ENCODE measurements at places on chromosomes 6 and 20. TPM values are rescaled to one million over a fixed set of nuclear protein-coding genes. Genes with fewer than 3 reads are reported as not detected.

- H3K27ac ChIP-seq, result no peak overlapping the region
- no peak overlapping the region for H3K4me3 ChIP-seq
- H3K36me3 ChIP-seq, result no peaks in the 10 kb centered on the region
Observed at GRCh38 chr6:75579951-75580350, 21.7 kb upstream of the SENP6 start.

GRCh38 chr6:23349521-23350147, 776.4 kb upstream of the NRSN1 start:
- no peaks in the 10 kb centered on the region for H3K36me3 ChIP-seq
- no peak overlapping the region for H3K27ac ChIP-seq
- H3K4me3 ChIP-seq, result no peak overlapping the region
- H3K27me3 ChIP-seq, result no peaks in the 10 kb centered on the region
- DNase-seq, result no peak

DNA sequence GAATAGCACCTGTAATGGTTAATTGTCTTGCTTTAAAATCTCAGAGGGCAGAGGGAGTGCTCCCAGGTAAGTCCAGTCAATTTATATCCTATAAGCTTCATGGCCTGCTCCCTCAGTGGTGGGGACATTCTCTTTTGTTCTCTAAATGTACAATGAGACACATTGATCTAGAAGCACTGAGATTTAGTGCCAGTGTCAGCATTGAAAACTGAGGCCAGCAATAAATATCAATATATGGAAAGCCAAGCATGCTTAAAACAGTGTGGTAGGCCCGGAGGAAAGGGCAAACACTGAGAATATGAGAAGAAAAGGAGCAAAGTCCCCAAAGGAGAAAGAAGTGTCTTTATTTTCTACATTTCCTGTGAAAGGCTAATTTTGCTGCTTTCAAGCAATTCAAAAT, 68.4 kb upstream of the CCN2 start:
- no peaks in the 10 kb centered on the region for H3K27me3 ChIP-seq
- no peaks in the 10 kb centered on the region for H3K4me1 ChIP-seq
- no peak for DNase-seq

DNA sequence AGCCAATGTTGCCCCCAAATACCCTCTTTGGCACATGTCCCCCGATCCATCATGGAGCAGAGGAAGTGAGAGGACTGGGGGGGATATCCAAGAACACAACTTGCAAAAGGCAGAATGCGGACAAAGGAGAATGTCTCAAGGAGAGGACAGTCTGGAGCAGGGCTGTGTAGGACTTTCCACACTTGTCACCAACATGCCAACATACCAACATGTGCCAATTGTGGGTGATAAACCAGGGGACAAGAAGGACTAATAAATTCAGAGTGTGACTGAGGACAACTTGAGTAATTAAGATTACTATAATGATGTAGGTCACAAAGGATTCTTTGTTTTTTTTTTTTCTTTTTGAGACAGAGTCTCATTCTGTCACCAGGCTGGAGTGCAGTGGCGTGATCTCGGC, 8.8 kb downstream of the SLC26A8 start:
- H3K27me3 ChIP-seq, result no peaks in the 10 kb centered on the region
- H3K4me3 ChIP-seq, result no peak overlapping the region
- H3K36me3 ChIP-seq, result no peaks in the 10 kb centered on the region
- no peak for DNase-seq
- no peaks in the 10 kb centered on the region for H3K4me1 ChIP-seq
- H3K27ac ChIP-seq, result no peak overlapping the region

DNA sequence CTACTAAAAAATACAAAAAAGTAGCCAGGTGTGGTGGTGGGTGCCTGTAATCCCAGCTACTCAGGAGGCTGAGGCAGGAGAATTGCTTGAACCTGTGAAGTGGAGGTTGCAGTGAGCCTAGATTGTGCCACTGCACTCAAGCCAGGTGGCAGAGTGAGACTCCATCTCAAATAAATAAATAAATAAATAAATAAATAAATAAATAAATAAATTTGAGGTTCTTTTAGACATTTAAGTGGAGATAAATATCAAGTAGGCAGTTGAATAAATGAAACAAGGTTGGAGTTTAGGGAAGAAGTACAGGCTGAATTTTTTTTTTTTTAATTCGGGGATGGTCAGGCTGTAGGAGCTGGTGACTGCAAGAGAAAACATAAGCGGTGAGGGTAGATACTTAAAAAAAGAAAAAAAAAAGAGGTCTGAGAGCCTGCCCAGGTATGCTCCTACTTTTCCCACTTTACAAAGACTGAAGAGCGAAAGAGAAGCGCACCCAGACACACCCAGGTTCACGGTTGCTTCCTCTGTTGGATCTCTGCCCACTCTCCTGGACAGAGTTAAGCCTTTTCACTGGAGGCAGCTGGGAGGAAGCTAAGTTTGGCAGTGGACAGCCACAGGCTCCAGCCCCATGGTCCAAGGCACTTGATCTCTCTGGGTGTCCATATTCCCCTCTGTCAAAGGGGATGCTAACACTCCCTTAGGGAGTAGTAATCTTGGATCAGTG, 100.9 kb upstream of the PRDM1 start:
- DNase-seq, result no peak
- no peak overlapping the region for H3K4me3 ChIP-seq
- no peaks in the 10 kb centered on the region for H3K36me3 ChIP-seq
- H3K27me3 ChIP-seq, result peaks cover 7% of the 10 kb centered on the region
- H3K27ac ChIP-seq, result no peak overlapping the region

Gene UST
- total RNA-seq, result 13.2 TPM

DNA sequence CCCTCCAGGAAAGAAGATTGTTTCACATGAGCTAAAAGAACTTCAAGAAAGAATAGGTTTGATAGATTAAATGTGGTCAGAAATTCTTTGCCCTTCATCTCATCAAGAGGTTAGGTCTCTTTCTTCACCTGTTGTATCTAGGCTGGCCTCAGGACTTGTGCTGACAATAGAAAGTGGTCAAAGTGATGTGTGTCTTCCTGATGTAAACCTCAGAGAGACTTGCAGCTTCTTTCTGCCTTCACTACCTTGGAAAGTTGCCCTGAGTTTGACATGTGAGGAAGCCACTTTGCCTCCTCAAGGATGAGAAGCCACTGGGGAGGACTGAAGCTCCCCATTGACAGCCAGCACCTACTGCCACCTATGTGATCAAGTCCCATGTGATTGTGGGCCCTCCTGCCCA, 46.3 kb downstream of the TBPL1 start:
- no peak overlapping the region for H3K4me3 ChIP-seq
- H3K27me3 ChIP-seq, result no peaks in the 10 kb centered on the region
- no peak overlapping the region for H3K27ac ChIP-seq
- no peaks in the 10 kb centered on the region for H3K36me3 ChIP-seq
- no peak for DNase-seq

GRCh38 chr6:156869980-156870398, 92.8 kb downstream of the ARID1B start:
- no peaks in the 10 kb centered on the region for H3K4me1 ChIP-seq
- H3K27me3 ChIP-seq, result no peaks in the 10 kb centered on the region
- H3K36me3 ChIP-seq, result no peaks in the 10 kb centered on the region
- H3K4me3 ChIP-seq, result no peak overlapping the region
- H3K27ac ChIP-seq, result no peak overlapping the region

Gene NOX3
- not detected for total RNA-seq

Gene C20orf204
- total RNA-seq, result 0.66 TPM

- H3K4me1 ChIP-seq, result peaks cover 9% of the 10 kb centered on the region
- H3K27ac ChIP-seq, result peak overlapping the region; percentile 57
- no peaks in the 10 kb centered on the region for H3K27me3 ChIP-seq
Observed at GRCh38 chr20:4159765-4160490, 144.6 kb upstream of the RNF24 start.

- no peaks in the 10 kb centered on the region for H3K36me3 ChIP-seq
- H3K4me3 ChIP-seq, result no peak overlapping the region
- no peaks in the 10 kb centered on the region for H3K4me1 ChIP-seq
- H3K27me3 ChIP-seq, result no peaks in the 10 kb centered on the region
Observed at GRCh38 chr6:54053881-54054391, 57.3 kb upstream of the MLIP start.

Gene SUMO4
- 5.6 TPM for total RNA-seq

GRCh38 chr6:42260972-42261371, 43.3 kb upstream of the MRPS10 start:
- DNase-seq, result no peak
- H3K36me3 ChIP-seq, result no peaks in the 10 kb centered on the region
- H3K27ac ChIP-seq, result no peak overlapping the region
- no peaks in the 10 kb centered on the region for H3K27me3 ChIP-seq

Gene KIF16B
- total RNA-seq, result 23.8 TPM

Gene MUC21
- total RNA-seq, result not detected

Gene DEF6
- 4.8 TPM for total RNA-seq

GRCh38 chr6:87139236-87139635, 16.1 kb upstream of the ZNF292 start:
- H3K27ac ChIP-seq, result no peak overlapping the region
- no peaks in the 10 kb centered on the region for H3K4me1 ChIP-seq
- no peaks in the 10 kb centered on the region for H3K36me3 ChIP-seq
- no peak for DNase-seq
- no peak overlapping the region for H3K4me3 ChIP-seq
- H3K27me3 ChIP-seq, result no peaks in the 10 kb centered on the region

Gene EPPIN
- not detected for total RNA-seq

Gene TBPL1
- total RNA-seq, result 10.2 TPM

GRCh38 chr6:70051197-70052124, 185.1 kb downstream of the COL19A1 start:
- no peaks in the 10 kb centered on the region for H3K36me3 ChIP-seq
- no peaks in the 10 kb centered on the region for H3K27me3 ChIP-seq
- H3K4me3 ChIP-seq, result no peak overlapping the region

Gene TRIM10
- not detected for total RNA-seq

Gene MAS1L
- 0.48 TPM for total RNA-seq

DNA sequence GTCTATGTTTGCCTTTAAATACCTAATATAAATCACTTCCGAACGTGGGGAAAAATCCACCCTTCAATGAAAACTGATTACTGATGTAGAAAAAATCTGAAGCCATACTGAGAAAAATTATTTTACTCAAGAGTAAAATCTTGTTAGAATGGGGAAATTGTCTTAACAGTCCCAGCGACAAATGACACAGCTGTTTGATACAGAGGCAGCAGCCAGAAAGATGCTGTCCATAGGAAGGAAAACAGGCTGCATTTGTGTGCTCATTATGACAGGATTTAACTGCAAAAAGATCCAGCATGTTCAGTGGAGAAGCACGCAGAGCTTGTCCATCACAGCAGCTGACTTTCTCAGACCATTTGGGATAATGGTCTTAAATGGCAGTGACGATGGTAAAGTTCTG, 443.0 kb downstream of the TFAP2B start:
- H3K36me3 ChIP-seq, result no peaks in the 10 kb centered on the region
- H3K4me1 ChIP-seq, result no peaks in the 10 kb centered on the region
- no peak overlapping the region for H3K4me3 ChIP-seq
- H3K27ac ChIP-seq, result no peak overlapping the region
- H3K27me3 ChIP-seq, result no peaks in the 10 kb centered on the region

DNA sequence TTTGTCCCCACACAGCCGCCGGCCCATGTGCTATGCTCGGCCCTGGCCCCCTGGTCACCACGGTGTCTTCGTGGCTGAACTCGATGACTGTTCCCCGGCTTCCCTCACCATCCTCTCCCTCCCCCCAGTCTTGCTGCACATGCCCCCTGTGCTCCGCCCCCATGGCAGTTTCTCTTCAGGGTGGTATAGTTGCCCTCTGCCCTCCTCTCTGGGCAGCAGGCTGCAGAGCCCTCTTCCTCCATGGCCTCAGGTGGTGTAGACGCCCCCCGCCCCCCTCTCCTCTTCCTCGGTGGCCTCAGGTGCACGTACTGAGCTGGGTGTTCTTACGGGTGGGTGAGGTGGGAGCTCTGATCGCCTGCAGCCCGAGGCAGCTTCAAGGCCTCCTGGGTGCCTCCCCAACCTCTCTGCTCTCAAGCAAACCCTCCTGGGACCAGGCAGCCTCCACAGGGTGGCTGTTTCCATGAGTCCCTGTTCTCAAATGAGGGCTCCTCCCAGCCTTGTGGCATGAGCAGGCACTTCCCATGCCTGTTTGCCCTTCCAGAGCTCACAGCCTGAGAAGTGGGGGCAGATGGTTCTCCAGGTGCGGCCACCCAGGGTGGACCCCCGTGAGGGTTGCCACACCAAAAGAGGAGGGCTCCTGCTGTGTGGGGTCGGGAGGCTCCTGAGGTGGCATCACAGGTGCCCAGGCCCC, 24.8 kb downstream of the COL20A1 start:
- no peak overlapping the region for H3K27ac ChIP-seq
- no peak overlapping the region for H3K4me3 ChIP-seq
- H3K27me3 ChIP-seq, result no peaks in the 10 kb centered on the region
- H3K36me3 ChIP-seq, result no peaks in the 10 kb centered on the region
- H3K4me1 ChIP-seq, result no peaks in the 10 kb centered on the region
- no peak for DNase-seq

- H3K4me3 ChIP-seq, result no peak overlapping the region
- no peaks in the 10 kb centered on the region for H3K4me1 ChIP-seq
- DNase-seq, result no peak
- no peak overlapping the region for H3K27ac ChIP-seq
- no peaks in the 10 kb centered on the region for H3K27me3 ChIP-seq
- H3K36me3 ChIP-seq, result no peaks in the 10 kb centered on the region
Observed at GRCh38 chr6:113172531-113172966, 684.6 kb upstream of the MARCKS start.

Gene CYB5R4
- 7.8 TPM for total RNA-seq

DNA sequence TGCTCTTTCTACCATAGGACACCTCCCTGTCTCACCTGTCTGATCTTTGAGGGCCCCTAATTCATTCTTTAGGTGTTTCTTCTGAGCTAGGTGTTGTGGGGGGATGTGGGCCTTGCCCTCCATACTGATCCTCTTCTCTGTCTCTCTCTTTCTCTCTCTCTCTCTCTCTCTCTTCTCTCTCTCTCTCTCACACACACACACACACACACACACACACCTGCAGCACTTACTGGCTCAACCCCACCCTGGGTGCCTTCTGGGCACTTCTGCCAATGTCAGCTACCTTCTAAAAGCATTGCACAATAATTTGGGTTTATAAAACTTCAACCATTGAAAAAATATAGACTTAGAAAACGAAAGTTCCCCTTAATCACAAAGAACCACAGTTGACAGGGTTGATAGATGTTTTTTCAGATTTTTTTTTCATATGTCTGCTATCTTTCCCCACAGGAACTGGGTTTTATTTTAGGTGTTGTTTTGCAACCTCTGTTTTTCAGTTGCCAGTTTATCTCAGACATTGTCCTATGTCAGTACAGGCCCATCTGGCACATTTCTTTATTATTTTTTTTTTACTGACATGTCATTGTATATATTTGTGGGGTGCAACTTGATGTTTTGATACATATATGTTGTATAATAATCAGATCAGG, 28.1 kb downstream of the PKIG start:
- H3K4me1 ChIP-seq, result no peaks in the 10 kb centered on the region
- no peak overlapping the region for H3K4me3 ChIP-seq
- DNase-seq, result no peak
- no peaks in the 10 kb centered on the region for H3K27me3 ChIP-seq
- H3K27ac ChIP-seq, result peak overlapping the region; percentile 60

DNA sequence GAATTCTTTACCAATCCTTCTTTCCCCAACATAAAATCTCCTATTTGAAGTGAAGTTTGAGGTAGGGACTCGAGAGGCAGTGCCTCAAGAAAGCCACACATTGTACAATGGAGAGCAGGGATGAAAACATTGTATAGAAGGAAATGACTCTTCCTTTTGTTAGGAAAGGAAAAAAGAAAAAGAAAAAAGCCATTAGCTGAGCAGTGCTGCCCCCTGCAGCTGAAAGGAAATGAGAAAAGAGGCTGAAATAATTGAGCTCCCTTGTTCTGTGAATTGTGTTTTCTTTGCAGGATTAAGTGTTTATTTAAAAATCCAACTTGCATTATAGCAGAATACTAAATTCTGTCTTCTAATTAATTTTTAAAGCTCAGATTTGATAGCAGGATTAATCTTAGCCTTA, 162.9 kb upstream of the SASH1 start:
- no peak overlapping the region for H3K4me3 ChIP-seq
- H3K36me3 ChIP-seq, result no peaks in the 10 kb centered on the region
- H3K27ac ChIP-seq, result no peak overlapping the region
- no peak for DNase-seq
- H3K4me1 ChIP-seq, result no peaks in the 10 kb centered on the region

Measured in breast epithelium (tissue), 4 donors.